ENCODE measurements at places on chromosomes 11 and 22.

DNA sequence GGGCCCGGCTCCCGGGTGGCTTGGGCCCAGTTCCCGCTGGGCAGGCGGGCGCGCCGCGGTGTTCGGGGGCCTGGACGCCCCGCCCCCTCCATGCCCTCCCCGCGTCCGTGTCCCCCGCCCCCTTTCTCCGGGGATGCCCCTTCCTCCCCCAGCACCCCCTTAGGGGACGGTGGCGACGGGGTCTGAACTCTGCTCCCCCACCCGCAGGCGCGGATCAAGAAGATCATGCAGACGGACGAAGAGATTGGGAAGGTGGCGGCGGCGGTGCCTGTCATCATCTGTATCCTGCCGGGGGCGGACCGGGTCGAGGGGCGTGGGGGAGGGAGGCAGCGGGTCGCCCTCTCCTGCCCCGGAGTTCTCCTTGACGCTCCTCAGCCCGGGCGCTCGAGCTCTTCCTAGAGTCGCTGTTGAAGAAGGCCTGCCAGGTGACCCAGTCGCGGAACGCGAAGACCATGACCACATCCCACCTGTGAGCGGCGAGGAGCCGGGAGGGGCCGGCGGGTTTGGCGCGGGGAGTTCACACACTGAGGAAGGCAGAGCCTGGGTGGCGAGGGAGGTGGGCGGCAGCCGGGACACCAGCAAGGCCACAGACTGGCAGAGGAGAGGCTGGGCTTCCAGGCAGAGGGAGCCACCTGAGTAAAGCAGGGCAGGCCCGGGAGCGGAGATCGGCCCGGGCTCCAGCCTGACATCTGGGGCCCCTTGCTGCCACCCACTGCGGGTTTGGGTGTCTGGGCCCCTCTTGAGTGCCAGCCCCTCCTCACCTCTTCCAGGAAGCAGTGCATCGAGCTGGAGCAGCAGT, 546 bp downstream of the DRAP1 start:
- no peak for DNase-seq

DNA sequence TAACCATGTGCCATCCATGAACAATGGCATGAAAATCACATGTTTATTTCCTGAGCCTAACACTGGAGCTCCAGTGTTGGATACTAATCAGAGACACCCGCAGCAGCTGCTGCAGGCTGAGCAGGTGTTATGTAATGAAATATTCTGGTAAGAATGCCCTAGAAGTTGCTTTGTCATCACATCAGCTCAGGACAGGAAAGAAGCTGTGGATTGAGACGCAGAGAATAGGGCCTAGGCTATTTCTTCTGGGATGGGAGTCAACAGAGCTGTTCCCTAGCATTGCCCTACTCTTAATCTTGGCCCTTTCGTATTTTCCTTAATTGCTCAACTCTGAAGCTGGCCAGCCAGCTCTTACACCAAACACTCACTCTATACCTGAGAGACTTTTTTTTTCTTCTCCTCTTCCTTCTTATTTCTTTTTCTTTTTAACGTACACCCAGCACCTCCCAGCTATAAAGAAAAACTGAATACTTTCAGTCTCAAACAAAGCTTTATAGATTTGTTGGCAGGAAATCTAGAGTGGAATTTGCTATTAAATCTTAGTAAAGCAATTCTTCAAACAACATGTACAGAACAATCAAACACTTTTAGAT, 31.9 kb downstream of the RASSF10 start:
- DNase-seq, result no peak

DNA sequence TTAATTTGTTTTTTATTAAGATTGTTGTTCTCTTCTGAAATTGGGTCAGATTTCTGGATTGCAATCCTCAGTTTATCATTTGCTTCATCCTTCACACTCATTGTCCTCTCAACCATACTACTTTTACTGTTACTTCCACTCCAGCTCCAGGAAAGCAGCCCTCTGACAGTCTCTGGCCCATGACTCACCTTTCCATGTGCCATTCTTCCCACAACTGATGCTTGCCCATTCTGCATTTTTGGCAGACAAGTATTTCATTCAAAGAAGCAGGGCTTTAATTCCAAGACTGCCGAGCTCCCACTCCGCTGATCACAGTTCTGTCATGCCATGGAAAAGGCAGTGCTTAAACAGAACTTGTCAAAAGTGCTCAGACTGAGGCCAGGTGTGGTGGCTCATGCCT, 139.2 kb downstream of the WNT11 start:
- no peak for DNase-seq

DNA sequence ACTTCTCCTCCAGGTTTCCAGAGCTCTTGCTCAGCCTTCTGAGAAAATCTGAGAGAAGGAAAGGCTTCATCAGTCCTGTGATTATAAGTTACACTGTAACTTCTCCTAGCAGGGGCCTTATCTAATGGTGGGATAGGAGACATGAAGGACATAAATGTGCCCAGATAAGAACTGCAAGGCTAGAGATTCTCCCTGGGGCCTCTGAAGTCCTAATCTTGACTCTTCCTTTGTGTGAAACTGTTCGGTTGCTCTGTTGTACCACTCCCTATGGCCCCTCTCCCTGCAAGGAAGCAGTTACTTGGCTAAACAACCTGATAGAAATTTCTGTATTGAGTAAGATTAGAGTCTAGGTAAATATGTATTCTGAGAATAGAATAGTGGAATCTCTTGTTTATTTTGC, 780.9 kb downstream of the ETS1 start:
- no peak for DNase-seq

DNA sequence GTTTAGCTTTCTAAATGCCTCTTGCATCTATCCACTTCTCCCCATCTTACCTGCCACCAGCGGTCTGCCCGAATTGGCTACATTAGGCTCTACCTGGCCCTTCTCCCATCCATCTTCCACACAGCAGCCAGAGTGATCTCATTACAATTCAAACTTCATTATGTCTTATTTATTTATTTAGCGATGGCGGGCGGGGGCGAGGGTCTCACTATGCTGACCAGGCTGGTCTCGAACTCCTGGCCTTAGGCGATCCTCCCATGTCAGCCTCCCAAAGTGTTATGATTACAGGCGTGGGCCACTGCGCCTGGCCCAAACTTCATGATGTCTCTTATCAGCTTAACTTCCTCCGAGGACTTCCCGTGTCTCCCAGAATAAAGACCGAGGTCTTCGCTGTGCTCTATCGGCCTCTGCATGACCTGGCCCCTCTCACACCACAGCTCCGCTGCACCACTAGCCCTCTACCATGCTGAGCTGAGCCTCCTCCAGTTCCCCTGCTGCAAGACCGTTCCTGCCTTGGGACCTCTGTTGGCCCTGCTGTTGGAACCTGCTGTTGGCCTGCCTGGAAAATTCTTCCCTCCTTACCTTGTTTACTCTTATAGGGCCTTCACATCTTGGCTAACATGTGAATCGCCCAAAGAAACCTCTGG, 870 bp upstream of the CTTN start:
- no peak for DNase-seq

- DNase-seq, result no peak
Observed at GRCh38 chr11:120633616-120634393, 122.3 kb downstream of the GRIK4 start.

DNA sequence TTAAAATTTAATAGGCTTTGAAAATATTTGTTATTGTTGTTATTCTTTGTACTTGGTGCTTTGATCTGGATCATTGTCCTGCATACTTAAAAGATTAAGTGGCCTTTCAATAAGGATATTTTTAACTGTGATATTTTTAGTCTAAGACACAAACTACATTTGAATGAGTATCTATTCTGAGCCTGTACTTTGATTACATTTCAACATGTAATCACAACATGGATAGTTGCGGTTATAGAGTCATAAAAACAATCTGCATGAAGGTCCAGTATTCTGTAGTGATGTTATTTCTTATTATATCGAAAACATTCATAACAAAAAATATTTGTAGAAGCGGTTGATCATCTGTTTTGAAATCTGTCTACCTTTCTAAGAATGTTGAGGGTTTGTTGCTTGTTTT, 58.6 kb downstream of the HIPK3 start:
- no peak for DNase-seq

- no peak for DNase-seq
Observed at GRCh38 chr22:32587449-32587848, 112.8 kb downstream of the FBXO7 start.

Data from pons (tissue), 1 donor.